ENCODE measurements at places on chromosomes 5 and 9. TPM values are rescaled to one million over a fixed set of nuclear protein-coding genes. Genes with fewer than 3 reads are reported as not detected.

DNA sequence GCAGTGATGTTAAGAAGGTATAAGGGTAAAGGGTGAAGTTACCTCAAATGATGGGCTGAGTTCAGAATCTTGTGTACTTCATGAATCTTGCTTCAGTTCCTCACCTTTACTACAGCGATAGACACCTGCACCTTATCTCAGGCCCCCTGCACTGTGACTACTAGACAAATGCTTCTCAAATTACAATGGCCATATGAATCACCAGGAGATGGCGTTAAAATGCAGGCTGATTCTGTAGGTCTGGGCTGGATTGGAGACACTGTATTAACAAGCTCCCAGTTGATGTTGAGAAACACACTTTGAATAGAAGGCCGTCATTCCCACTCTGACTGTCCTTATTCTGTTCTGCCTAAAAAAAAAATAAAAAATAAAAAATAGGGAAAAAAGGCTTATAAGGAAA is 29.8 kb downstream of the TARS1 start:
- DNase-seq = no peak

DNA sequence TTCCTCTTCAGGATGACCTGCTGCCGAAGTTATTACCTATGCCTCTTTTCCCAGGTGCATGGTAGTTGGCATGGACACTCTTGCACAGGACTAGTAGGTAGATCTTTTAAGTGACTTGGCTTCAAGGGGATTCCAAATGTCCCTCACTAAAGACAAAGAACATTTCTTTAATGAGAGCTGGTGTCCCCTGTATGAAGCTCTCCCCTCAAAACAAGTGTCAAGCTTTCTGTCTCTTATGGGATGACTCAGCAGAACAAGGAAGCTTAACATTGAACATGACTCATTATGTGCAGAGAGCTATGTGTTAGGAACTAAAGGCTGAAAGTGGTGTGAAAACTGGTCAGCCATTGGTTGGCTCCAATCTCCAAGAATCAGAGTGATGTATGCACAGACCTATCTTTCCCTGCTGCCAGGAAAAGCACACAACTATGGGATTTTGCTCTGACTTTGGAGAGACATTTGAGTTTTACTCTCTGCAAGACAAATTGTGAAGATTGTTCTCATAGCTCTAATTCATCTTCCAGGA is 120.5 kb downstream of the PRDM6 start:
- no peak for DNase-seq

DNA sequence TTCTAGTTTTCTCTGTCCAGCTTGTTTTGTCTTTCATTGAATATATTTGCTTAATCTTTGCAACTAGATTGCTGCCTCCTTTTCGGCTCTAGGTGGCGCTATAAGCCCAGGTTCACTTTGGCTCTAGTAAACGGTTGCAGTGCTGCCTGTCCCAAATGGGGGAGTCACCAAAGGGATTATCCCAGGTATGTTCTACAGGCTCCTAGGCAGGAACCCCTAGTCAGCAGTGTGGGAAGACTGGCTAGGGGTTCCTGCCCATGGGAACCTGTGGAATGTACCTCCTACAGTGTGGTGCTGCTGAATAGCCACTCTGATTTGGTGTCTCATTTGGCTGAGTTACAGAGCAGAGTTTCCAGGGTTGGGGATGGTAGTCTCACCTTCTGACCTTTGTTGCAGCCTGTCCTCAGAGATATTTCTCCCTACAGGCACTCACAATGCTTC is 85.2 kb downstream of the ARSB start:
- no peak for DNase-seq

- no peak for DNase-seq
Observed at GRCh38 chr9:131554087-131554842, 8.9 kb downstream of the PRRT1B start.

DNA sequence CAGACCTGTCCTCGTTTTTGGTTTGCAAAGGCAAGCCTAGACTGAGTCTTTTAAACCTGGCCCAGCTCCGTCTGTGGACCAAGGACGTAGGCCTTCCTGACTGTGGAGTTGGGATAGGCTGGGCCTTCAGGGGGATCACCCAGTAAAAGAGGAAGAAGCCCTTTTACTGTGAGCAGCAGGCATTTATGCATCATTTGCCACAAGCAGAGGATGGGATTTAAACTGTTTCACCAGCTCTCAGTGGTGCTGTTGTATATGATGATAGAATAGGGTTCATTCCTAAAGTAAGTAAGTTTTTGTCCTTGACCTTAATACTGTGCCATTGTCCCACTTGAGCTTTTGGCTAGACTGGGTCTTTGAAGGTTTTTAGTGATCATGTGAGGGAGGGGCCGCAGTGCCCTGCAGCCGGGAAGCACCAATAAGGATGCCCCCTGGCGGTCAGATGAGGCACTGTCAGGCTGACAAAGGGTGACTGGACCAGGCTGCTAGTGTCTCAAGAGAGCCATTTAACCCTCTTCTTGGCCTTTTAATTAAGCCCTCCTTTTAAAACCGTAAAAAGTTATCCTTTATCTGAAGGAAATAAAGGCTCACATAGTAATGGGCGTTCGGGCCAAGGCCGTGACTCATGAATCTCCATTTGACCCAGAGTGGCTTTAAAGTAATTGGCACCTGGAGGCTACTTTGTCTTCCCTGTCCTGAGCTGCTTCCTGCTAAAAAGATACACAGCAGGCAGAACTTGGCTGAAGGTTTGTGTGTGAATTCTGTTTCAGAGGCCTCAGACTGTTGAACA is 74.0 kb downstream of the UBAP1 start:
- DNase-seq = peak; percentile 79

GRCh38 chr5:126801992-126802294 is 25.0 kb downstream of the LMNB1 start:
- DNase-seq = no peak

GRCh38 chr5:93580927-93581445 is at the start of gene NR2F1-AS1:
NR2F1-AS1 (minus strand) TSS chr5:93581219.
- DNase-seq = no peak

- no peak for DNase-seq
Observed at GRCh38 chr9:107269681-107270080, 13.4 kb upstream of the RAD23B start.

DNA sequence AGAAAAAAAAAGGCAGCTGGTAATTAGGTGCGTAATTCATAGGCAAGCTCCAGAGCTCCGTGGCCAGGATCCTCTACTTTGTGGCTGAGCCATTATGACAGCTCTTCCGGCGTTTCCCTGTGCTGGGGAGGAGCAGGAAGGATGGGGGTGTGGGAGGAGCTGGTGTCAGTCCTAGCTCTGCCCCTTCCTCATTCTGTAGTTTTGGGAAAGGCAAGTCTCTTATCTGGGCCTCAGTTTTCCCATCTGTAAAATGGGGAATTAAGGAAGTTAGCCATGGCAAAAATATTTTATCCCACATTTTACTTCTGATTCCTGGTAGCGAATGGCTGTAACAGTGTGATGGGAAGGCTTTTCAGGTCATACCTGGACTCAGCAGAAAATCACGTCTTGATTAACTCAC is 81.1 kb downstream of the SEC61B start:
- no peak for DNase-seq

- DNase-seq = no peak
Observed at GRCh38 chr5:166276006-166276405, 2015.4 kb upstream of the WWC1 start.

DNA sequence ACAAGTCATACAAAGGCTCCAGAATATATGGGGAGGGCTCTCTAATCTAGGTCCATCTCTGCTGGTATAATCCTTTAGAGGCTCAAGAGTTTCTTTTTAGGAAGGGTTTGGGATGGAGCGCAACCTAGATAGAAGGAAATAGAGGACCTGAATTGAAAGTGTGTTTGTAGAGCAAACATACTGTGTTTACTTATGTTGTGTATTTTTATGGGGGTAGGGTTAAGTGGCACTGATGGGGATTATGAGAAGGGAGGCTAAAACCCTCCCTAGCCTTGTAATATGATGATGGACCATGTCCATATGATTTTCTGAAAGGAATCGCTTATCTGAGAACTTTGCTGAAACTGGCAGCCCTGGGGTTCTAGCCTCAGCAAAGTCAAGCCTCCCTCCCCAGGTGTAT is 4.4 kb upstream of the ELL2 start:
- no peak for DNase-seq

SLC1A1 gene
- 29.2 TPM for total RNA-seq

ELOVL7 gene
- total RNA-seq = 22.8 TPM

PCDHAC1 gene
- 8.0 TPM for total RNA-seq

CD72 gene
- total RNA-seq = 2.3 TPM

LCP2 gene
- 18.8 TPM for total RNA-seq
